ENCODE measurements at places on chromosomes 13 and 19.

DNA sequence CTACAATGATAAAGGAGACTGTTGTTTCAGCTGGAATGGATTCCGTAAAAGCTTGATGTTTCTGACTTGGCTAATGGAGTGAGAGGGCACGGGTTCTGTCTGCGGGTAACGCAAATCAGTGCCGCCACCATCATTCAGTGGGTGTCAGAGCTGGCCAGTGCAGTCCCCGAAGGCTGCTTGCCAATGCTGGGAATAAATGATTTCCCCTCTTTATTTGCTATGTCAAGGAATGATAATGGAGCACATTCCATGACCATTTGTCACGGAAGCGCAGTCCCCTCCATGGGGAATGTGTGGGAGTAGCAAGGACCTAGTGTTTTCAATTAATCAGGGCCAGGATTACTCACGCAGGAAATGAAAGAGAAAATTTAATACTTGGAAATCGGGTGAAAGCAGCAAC is 899.3 kb downstream of the UQCRFS1 start:
- no peaks in the 10 kb centered on the region for H3K36me3 ChIP-seq
- H3K27me3 ChIP-seq = no peaks in the 10 kb centered on the region

GRCh38 chr19:54248016-54248601 is 5.5 kb upstream of the LILRA6 start:
- H3K4me1 ChIP-seq = peaks cover 8% of the 10 kb centered on the region
- DNase-seq = no peak
- H3K4me3 ChIP-seq = no peak overlapping the region
- peak overlapping the region; percentile 53 for H3K27ac ChIP-seq
- H3K27me3 ChIP-seq = peaks cover 13% of the 10 kb centered on the region
- H3K36me3 ChIP-seq = no peaks in the 10 kb centered on the region

DNA sequence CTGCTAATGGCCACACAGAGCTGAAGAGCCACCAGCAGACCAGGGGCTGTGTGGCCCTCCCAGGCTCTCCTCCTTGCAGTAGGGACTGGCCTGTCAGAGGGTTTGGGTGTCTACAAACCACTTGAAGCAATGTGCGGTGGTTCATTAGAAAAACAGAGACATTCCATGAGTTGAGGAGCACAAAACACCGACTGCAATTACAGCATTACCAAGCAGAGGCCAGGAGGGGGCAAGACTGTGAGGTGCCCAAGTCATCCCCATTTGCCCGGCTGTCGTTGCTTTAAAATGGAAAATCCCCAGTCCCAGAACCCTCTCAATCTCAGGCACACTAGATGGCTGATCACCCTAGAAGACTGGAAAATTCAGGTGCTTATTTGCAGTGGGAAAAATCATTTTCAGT is 15.0 kb downstream of the TMTC4 start:
- DNase-seq = no peak
- H3K27ac ChIP-seq = no peak overlapping the region
- no peaks in the 10 kb centered on the region for H3K27me3 ChIP-seq
- H3K4me1 ChIP-seq = peaks cover 5% of the 10 kb centered on the region
- peaks cover 24% of the 10 kb centered on the region for H3K36me3 ChIP-seq

- peaks cover 4% of the 10 kb centered on the region for H3K27me3 ChIP-seq
- no peak for DNase-seq
- no peaks in the 10 kb centered on the region for H3K36me3 ChIP-seq
- H3K4me1 ChIP-seq = no peaks in the 10 kb centered on the region
- no peak overlapping the region for H3K27ac ChIP-seq
These were observed 72.2 kb downstream of the KCTD15 start for GRCh38 chr19:33868788-33869412.

GRCh38 chr13:73300718-73301425 is 242.1 kb downstream of the KLF5 start:
- no peak overlapping the region for H3K27ac ChIP-seq

DNA sequence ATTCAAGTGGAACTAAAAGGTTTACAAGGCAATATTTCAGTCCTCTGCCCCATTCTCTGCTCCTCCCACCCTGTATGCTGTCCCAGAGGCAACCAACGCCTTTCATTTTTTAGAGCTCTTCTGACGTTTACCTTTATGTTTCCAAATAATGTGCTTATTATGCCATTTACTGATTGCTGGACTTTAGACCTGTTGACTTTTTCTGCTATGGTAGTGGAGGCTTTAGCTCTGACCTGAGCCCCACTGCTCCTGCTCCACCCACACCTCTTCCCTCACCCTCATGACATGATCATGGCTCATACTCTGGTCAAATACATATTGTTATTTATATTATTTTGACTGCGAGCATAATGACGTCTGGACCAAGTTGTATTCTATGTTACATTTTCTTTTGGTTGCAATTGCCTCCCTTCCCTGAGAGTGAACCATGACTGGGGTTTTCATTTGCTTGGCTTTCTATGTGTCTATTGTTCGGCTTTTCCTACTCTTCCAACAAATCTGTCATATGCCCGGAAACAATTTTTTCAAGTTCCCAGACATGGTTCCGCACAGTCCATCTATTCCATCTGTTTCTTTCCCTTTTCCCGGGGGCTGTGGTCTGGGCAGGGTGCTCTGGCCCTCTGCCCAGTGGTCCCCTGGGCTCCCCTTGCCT is 31.4 kb upstream of the GJB6 start:
- no peak for DNase-seq
- H3K27me3 ChIP-seq = peaks cover 16% of the 10 kb centered on the region
- H3K27ac ChIP-seq = no peak overlapping the region
- no peaks in the 10 kb centered on the region for H3K4me1 ChIP-seq
- no peak overlapping the region for H3K4me3 ChIP-seq

DNA sequence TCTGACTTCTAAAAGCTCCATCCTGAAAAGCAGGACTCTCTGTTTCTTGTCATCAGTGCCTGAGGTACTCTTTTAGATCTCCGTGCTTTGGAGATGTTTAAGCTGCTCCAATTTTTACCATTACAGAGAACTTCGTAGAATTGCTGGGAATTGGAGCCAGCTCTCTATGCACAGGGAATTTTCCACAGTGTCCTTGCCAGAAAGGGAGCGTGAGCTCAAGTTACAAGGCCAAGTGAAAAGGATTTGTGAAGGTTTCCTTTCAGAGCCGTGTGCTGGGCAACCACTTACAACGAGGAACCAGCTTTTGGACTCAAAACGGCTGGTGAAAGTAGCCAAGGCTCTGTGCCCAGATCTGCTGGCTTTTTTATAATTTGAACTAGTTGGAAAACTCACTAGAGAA is 82.6 kb downstream of the NUFIP1 start:
- H3K36me3 ChIP-seq = no peaks in the 10 kb centered on the region
- H3K27me3 ChIP-seq = peaks cover 11% of the 10 kb centered on the region
- DNase-seq = no peak
- no peak overlapping the region for H3K4me3 ChIP-seq
- no peaks in the 10 kb centered on the region for H3K4me1 ChIP-seq

GRCh38 chr13:31074756-31075155 is 86.9 kb downstream of the HSPH1 start:
- no peak overlapping the region for H3K27ac ChIP-seq
- H3K4me1 ChIP-seq = peaks cover 16% of the 10 kb centered on the region

DNA sequence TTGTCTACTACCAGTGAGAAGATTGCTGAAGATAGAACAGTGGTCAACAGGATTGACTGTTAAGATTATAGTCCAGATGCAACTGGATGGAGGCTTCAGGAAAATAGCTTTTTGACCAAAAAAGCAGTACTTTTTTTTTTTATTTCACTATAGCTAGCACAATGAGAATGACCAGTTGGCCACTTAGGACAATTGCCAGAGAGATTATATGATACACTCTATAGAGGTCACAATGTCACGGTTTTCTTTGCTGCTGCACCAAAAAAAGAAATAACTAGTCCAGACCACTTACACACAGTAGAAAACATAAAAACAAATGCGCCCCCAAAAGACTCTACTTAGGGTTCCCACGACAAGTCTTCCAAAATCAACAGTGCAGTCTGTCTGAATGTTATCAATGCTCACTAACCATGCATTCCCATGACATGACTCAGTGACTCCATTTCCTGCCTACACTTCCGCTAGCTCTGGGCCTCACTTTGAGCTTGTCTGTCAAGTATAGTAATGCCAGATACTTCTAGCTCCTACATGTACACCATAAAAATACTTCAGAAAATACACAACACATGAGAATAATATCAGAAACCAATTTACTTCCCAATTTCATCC is 209.1 kb upstream of the STARD13 start:
- H3K27me3 ChIP-seq = peaks cover 4% of the 10 kb centered on the region
- no peaks in the 10 kb centered on the region for H3K36me3 ChIP-seq
- no peak for DNase-seq
- no peaks in the 10 kb centered on the region for H3K4me1 ChIP-seq
- H3K4me3 ChIP-seq = no peak overlapping the region

GRCh38 chr19:49301165-49301865 is 23.7 kb downstream of the SLC6A16 start:
- H3K36me3 ChIP-seq = peaks cover 19% of the 10 kb centered on the region
- no peaks in the 10 kb centered on the region for H3K27me3 ChIP-seq
- peaks cover 16% of the 10 kb centered on the region for H3K4me1 ChIP-seq
- peak; percentile 82 for DNase-seq
- H3K4me3 ChIP-seq = peak overlapping the region; percentile 68

DNA sequence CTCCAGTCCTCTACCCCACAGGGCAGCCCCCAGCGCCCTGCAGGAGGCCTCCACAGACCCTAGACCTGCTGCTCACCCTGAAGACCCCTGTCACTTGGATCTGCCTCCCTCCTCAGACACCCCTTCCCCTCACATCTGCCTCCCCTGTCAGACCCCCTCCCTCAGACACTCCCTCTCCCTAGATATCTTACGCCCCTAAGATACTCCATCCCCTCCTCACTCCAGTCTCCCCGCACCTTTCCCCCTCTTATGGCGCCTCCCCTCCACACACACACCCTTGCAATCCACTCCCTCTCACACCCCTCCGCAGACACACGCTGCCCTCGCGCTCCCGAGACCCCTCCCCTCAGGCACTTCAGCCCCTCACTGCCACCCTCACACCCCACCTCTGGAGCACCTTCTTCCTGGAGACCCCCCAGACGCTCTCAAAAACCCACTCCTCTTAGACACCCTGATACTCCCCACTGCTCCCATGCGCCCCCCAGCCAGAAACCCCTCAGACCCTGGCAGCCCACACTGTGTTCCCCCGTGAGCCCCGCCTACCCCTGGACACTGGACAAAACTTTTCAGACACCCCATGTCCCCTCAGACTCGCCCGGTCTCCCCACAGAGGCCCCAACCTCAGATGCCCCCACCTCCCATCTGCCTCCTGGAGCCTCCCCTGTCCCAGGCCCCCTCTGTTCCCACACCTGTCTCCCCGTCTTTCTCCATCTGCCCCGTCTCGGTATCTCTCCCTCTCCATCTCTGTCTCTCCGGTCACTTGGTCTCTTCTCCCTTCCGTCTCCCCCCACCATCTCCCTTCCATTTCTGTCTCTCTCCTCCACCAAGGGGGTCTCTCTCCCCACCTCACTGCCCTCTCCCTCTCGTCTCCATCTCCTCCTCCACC is 14.5 kb downstream of the ERFL start:
- no peak for DNase-seq
- peaks cover 15% of the 10 kb centered on the region for H3K27me3 ChIP-seq
- H3K4me1 ChIP-seq = peaks cover 37% of the 10 kb centered on the region
- peak overlapping the region; percentile 27 for H3K4me3 ChIP-seq
- peaks cover 3% of the 10 kb centered on the region for H3K36me3 ChIP-seq

DNA sequence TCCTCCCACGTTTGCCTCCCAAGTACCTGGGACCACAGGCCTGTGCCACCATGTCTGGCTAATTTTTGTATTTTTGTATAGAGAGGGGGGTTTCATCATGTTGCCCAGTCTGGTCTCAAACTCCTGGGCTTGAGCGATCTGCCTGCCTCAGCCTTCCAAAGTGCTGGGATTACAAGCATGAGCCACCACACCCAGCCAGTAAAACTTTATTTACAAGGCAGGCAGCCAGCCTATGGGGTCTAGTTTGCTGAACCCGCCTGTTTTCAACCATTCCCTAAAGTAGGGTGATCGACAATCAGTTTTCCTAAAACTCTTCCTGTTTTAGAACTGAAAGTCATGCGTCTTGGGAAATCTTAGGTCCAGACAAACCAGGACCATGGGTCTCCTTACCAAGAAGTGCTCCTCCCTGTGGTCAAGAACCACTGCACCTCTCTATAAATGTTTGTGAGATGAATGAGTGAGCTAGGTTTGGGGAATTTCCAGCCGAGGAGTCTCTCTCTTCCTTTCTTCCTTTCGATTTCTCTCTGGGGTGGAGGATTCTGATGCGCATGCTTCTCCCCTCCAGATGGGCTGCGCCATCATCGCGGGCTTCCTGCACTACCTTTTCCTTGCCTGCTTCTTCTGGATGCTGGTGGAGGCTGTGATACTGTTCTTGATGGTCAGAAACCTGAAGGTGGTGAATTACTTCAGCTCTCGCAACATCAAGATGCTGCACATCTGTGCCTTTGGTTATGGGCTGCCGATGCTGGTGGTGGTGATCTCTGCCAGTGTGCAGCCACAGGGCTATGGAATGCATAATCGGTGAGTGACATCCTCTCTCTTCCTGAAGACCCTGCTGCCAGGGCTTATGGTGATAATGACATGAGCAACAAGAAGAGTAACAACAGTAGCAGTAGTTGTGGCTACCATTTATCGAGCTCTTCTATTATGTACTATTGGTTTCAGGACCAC is 38.7 kb downstream of the ADGRE1 start:
- no peak overlapping the region for H3K4me3 ChIP-seq
- DNase-seq = no peak
- peaks cover 8% of the 10 kb centered on the region for H3K36me3 ChIP-seq

DNA sequence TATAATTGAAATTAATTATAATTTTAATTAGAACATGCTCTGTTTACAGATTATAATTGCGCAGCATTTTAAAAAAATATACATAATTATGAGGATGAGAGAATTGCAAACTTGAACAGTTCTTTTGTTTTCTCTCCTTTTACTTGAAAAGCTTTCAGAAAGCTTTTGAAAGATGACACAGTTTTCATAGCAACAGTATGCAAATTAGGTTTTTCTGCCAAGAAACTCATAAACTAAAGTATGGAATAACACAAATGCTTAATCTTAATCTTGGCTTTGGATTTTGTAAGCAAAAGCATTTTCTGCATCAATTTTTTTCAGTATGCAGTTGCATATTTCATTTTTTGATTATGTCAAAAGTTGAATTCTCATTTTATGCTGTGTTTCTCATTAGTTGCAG is 32.8 kb upstream of the AKAP11 start:
- no peak overlapping the region for H3K4me3 ChIP-seq
- no peaks in the 10 kb centered on the region for H3K36me3 ChIP-seq
- H3K27me3 ChIP-seq = peaks cover 6% of the 10 kb centered on the region

- peak overlapping the region; percentile 97 for H3K27ac ChIP-seq
- H3K4me3 ChIP-seq = peak overlapping the region; percentile 89
- no peaks in the 10 kb centered on the region for H3K36me3 ChIP-seq
- H3K27me3 ChIP-seq = no peaks in the 10 kb centered on the region
- no peak for DNase-seq
These were observed 9.9 kb upstream of the MKNK2 start for GRCh38 chr19:2060884-2061494.

- peaks cover 24% of the 10 kb centered on the region for H3K4me1 ChIP-seq
- H3K4me3 ChIP-seq = no peak overlapping the region
- H3K36me3 ChIP-seq = peaks cover 8% of the 10 kb centered on the region
- H3K27me3 ChIP-seq = no peaks in the 10 kb centered on the region
These were observed 106.0 kb downstream of the KDM4B start for GRCh38 chr19:5074830-5075394.

- H3K36me3 ChIP-seq = peaks cover 4% of the 10 kb centered on the region
- peak within 1 kb of the TSS; percentile 92 for H3K27ac ChIP-seq
- no peak for DNase-seq
- peaks cover 4% of the 10 kb centered on the region for H3K4me1 ChIP-seq
These were observed at the start of gene ZNF625 for GRCh38 chr19:12156223-12157058. Gene ZNF625, minus strand, starts transcription at chr19:12156734. Its CDS starts 176 bp downstream, at chr19:12156558.

- no peak overlapping the region for H3K27ac ChIP-seq
- no peak for DNase-seq
- H3K36me3 ChIP-seq = peaks cover 15% of the 10 kb centered on the region
- peaks cover 10% of the 10 kb centered on the region for H3K4me1 ChIP-seq
These were observed 29.2 kb upstream of the F2RL3 start for GRCh38 chr19:16859626-16860025.

Data from memory B cell (primary cell).